ENCODE measurements at places on chromosomes 1 and 21. TPM values are rescaled to one million over a fixed set of nuclear protein-coding genes. Genes with fewer than 3 reads are reported as not detected.

GRCh38 chr1:5815211-5815610, 177.0 kb downstream of the NPHP4 start:
- H3K27ac ChIP-seq = no peak overlapping the region
- no peaks in the 10 kb centered on the region for H3K27me3 ChIP-seq
- no peak overlapping the region for H3K4me3 ChIP-seq
- no peaks in the 10 kb centered on the region for H3K4me1 ChIP-seq
- no peaks in the 10 kb centered on the region for H3K36me3 ChIP-seq

DNA sequence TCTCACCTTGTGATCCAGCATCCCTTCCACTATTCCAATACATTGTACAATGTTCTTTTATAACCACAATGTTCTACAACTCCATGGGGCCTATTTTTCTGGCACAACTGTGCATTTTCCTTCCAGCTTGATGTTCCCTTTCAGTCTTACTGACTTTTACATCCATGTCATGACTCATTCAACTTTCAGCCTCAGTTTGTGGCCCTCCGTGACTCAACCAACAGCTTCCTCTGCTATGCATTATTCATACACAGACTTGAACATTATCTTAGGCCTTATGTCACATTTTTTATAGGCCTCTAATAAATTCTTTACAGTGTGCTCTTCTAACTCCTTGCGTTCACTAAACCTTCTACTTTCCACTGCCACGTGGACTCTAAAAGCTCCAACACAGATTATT, 119.4 kb upstream of the PRMT6 start:
- H3K4me1 ChIP-seq = peaks cover 25% of the 10 kb centered on the region
- H3K36me3 ChIP-seq = no peaks in the 10 kb centered on the region
- peak; percentile 89 for DNase-seq
- H3K27ac ChIP-seq = peak overlapping the region; percentile 81
- no peak overlapping the region for H3K4me3 ChIP-seq

DNA sequence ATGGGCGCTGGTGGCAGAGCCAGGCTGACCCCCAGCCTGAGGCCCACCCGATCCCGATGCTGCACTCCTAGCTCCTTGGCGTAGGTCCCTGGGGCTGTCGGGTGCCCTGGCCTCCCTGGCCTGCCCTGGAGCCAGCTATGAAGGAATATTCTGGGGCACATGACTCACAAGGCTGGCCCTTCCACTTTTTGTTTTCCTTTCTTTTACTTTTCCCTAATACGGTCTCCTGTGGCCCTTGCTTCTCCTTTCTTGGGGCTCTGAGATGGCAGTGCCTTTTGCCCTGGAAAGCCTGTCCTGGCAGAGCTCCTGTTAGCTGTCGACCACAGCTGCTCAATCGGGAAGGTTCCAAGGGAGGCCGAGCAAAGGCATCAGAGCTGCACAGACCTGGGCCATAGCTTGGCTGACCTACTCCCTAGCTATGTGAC, 22.1 kb downstream of the ARHGEF10L start:
- no peak overlapping the region for H3K4me3 ChIP-seq
- H3K27ac ChIP-seq = peak overlapping the region; percentile 67
- peaks cover 39% of the 10 kb centered on the region for H3K4me1 ChIP-seq
- no peaks in the 10 kb centered on the region for H3K27me3 ChIP-seq
- no peaks in the 10 kb centered on the region for H3K36me3 ChIP-seq

GRCh38 chr1:244049162-244050013, 1.7 kb upstream of the ZBTB18 start:
- no peak for DNase-seq
- peaks cover 12% of the 10 kb centered on the region for H3K4me1 ChIP-seq
- H3K27ac ChIP-seq = peak overlapping the region; percentile 90
- H3K27me3 ChIP-seq = peaks cover 1% of the 10 kb centered on the region

DNA sequence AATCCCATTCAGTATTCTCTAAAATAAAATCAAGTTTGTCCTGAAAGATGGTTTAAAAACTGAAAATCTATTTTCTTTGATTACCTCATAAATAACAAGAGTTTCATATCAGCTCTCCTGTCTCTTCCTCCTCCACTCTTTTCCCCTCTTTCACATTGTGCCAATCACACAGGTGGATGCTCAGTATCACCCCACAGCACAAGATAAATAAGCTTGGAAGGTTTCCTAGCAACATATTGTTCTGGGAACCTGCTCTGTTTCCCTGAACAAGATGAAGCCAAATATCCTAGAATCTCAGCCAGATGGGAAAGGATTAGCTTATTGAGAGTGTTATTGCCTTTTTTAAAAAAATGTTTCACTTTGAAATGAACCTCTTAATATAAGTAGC, 45.7 kb upstream of the CACYBP start:
- no peak overlapping the region for H3K27ac ChIP-seq
- H3K36me3 ChIP-seq = no peaks in the 10 kb centered on the region
- DNase-seq = no peak
- H3K4me3 ChIP-seq = no peak overlapping the region

DNA sequence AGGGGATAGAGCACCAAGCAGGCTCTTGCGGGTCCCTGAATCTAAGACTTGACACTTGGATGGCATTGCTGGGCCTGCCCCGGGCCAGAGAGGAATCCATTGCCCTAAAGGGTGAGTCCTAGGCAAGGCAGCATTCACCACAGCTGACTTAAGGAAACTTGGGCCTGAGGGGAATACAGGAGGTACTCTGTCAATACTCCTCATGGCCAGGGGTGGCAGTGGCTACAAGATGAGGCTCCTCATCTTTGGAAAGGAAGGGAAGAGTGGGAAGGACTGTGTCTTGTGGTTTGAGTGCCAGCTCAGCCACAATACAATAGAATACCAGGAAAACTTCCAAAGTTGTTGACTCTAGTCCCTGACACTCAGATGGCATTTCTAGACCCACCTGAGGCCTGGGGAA, 5.1 kb downstream of the KRTAP22-1 start:
- H3K4me1 ChIP-seq = no peaks in the 10 kb centered on the region
- no peak overlapping the region for H3K27ac ChIP-seq
- no peak overlapping the region for H3K4me3 ChIP-seq
- H3K27me3 ChIP-seq = no peaks in the 10 kb centered on the region
- no peak for DNase-seq

FAM72A gene
- total RNA-seq = 7.2 TPM
